ENCODE measurements at places on chromosomes 11 and 22.

- no peak for DNase-seq
Observed at GRCh38 chr11:95883381-95883780, 40.5 kb downstream of the MTMR2 start.

DNA sequence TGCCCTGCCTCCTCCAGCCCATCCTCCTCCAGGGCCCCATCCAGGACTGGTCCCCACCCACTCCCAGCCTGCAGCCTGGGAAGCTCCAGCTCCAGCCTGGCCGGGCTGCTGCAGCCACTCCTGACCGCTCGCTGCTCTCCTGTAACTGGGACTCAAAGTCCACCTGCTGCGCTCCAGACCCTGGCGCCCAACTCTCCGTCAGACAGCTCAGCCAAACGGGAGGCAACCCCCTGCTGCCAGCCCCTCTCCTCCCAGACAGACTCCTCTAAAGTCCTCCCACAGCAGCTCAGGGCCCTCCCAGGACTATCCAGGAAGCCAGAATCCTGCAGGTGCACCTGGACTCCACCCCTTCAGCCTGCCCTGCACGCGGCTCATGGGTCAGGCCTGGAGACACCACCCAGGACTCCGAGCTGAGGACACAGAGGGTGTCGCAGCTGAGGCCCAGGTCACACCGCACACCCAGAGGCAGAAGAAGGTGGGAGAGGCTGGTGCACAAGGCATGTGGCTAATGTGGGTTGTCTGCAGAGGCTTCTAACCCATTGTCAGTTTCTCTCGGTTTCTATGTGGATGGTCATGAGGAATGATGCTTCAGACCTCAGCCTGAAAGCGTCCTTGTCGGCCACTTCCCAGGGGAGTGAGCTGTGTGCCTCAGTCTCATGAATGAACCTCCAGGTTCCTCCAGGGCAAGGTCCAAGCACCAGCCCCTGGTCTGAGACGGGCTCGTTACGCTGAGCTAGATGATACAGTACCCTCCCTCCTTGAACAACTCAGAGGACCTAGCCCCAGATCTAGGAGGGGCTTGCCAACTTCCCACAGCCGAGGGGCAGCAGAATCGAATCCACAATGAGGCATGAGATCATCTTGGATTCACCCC, 1514.8 kb downstream of the TBC1D22A start:
- no peak for DNase-seq

- no peak for DNase-seq
Observed at GRCh38 chr22:31253949-31254348, 38.3 kb downstream of the PIK3IP1 start.

DNA sequence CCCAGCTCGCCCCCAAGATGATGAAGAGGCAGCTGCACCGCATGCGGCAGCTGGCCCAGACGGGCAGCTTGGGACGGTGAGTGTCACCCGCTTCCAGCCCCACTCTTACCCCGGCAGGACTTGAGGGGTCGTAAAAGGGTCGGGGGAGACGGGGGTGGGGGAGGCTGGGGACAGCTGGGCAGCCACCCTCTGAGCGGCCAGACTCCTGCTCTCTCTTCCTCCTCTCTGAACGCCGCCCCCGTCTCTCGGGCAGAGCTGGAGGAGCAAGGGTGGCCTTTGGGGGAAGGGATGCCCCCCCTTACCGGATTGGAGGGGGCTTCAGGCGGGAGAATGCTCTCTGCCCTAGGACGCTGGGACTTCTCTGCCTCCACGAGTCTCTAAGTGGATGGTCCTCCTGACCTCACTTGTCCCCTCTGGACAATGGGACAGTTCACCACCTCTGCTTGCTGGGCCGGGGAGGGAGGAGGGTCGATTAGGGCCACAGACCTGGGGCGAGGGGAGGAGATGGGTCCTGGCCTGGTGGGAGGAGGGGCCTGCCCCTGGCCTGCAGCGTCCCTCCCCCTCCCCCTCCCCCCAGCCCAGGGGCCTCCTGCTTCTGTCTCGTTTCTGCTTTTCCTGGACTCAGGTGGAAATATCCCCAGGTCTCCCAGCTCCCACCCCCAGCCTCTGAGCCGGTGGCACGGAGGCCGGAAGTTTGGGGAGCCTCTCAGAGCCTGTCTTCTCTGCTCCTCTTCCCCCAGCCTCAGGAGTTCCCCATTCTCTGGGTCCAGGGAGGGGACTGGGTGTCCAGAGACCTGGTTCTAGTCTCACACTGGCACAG, 512 bp downstream of the SH3BP1 start:
- DNase-seq = peak; percentile 48

GRCh38 chr11:44464741-44465140, 100.7 kb upstream of the CD82 start:
- DNase-seq = no peak

- DNase-seq = peak; percentile 42
Observed at GRCh38 chr22:40009292-40009774, 14.6 kb downstream of the FAM83F start.

GRCh38 chr11:122910775-122911174, 28.2 kb downstream of the JHY start:
- DNase-seq = no peak

GRCh38 chr22:33555814-33556522, 364.3 kb downstream of the LARGE1 start:
- DNase-seq = no peak

- DNase-seq = no peak
Observed at GRCh38 chr11:35077709-35078469, 61.1 kb upstream of the CD44 start.

DNA sequence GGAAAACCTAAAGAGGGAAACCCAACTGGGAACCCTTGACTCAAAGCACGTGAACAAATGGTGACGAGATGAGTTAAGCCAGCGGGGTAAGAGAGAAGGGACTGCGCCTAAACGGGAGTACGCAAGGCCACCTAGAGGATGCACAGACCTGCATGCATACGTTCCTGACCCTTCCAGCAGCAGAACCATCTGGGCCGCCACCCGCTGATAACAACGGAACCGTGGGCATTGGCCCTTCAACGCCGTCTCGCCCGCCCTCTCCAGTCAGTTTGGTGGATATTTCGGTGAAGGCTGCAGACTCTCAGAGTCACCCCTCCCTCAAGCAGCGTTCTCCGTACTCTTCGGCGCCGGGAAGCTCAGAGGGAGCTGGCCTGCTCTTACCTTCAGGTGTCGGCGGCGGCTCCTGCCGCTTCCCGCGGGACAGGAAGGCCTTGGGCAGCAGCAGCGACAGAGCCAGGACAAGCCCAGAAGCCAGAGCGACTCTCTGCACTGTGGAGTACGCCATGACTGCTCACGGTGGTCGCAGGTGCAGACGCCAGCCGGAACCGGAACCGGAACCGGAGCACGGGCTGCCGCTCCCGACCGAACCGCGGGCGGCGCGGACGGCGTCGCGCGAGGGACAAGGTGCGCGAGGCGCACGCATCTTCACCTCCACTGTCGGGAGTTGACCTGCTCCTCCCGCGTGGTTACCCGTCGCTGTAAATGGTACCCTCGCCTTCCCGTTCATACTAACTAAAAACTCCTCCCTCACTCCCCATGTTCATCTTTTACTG, at the start of gene RIC3:
Gene RIC3 (minus strand): TSS at position 541 of the 773 bp plus-strand sequence. CDS start 36 bp downstream, at position 505.
- peak; percentile 53 for DNase-seq

DNA sequence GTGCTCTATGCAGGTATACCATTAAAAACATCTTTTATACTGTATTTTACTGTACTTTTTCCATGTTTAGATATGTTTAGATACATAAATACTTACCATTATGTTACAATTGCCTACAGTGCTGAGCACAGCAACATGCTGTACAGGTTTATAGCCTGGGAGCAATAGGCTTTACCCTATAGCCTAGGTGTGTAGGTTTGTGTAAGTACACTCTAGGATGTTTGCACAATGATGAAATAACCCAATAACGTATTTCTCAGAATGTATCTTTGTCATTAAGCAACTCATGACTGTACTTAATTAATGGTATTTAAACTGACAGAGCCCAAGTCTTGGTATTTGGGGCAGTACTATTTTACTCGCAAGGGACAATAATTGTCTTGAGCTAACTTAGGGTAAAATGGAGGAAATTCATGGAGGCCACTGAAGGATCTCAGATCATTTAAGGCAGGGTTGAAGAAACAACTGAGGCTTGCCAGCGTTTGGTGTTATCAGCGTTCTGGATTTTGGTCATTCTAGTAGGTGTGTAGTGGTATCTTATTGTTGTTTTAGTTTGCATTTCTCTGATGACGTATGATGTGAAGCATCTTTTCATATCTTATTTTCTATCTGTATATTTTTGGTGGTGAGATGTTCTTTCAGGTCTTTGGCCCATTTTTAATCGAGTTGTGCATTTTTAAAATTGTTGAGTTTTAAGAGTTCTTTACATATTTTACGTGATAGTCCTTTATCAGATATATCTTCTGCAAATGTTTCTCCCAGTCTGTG, 42.4 kb downstream of the ADAMTS15 start:
- no peak for DNase-seq

- DNase-seq = no peak
Observed at GRCh38 chr11:33178443-33179180, 17.3 kb upstream of the CSTF3 start.

GRCh38 chr11:12154871-12155668, 44.7 kb downstream of the MICAL2 start:
- no peak for DNase-seq

DNA sequence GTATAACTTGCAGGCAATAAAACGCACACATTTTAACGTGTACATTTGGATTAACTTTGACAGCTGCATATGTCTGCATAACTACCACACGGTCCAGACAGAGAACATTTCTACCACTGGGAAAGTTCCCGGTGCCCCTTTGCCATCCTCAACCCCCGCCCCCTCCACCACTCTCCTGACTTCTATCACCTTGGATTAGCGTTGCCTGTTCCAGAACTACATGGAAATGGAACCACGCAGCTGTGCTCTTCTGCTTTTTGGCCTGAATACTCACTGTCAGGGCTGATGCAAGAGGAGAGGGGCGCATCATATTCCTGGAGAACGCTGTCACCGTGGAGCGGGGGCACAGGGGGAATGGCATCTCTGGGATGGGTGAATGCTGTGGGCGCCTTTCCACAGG, 62.1 kb downstream of the LRP5 start:
- no peak for DNase-seq

DNA sequence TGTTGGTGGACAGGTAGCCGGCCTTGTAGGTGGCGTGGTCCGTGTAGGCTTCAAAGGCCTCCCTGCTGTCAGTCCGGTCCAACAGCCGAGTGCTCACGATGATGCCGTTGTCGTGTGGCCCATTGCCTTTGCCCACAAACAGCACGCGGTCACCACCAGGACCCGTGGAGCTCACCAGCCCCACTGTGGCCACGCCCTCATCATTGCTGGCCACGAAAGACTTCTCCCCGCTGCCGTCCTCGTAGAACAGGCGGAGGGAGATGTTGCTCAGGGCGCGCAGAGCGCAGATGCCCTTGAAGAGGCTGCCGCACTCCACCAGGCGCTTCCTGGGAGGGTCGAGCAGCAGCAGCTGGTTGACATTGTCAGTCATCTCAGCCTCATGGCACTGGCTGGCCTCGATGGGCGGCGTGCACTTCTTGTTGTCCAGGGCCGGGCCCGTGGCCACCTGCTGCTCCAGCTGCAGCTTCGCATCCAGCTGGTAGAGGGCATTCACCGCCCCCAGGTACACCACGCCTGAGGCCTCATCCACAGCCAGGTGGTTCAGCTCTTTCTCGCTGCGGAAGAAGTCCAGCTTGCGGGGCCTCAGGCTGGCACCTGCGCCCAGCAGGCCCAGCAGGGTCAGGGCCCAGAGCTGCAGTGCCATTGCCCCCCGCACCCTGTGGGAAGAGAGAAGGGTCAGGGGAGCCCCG, 17.4 kb downstream of the PLXNB2 start:
- DNase-seq = no peak

DNA sequence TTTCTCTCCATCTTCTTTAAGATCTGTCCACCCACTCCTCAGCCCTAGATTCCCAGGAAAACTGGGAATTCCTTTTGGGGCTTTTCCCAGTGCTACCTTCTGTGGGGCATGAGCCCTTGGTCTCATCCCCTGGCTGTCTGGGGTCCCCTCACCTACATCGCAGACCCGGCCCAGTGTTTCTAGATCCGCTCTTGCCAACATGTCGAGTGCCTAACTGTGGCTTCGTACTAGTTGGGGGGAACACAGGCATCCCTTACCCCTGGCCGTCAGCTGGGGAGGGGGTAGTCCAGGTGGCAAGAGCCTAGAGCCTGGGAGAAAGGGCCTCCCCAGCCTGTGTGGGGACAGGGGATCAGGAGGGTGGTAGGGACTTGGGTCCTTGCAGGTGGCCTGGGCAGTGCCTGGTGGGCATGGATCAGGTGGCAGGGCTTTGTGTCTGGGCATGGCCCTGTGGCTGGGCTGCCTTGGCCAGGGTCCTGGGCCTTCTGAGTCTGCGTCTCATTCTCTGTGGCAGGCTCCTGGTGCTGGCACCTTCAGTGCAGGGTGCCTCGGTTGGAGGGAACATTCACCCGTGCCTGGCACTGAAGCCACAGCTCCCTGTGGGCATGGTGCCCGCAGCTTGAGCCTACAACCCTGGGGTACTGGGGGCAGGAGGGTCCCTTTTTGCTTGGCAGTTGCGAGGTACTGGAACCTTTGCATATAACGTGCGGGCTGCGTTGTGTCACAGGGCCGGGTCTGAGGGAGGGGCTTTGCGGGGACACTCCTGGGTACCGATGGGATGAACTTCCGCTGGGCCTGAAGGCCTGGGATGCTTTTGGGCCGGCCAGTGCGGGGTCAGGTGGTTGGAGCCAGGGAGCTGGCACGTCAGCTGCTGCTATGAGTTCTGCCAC, 4.1 kb downstream of the KCNQ1 start:
- DNase-seq = no peak

DNA sequence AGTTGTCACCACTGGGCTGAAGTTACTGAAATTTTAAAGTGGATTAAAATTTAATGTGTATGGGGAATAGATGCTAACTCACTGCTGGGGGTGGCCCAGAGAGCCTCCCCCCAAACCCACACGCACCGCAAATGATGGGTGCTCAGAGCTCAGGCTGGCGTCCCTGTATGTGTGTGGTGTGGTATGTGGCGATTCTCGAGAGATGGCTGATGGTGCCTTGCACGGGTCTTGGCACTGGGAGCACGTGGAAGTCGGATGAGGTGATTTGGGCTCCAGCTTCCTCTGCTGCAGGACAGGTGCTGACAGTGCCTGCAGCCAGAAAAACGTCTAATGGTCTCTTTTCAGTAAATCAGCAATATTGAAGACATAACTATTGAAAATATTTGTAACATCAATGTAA, 1473.3 kb downstream of the TBC1D22A start:
- no peak for DNase-seq

GRCh38 chr11:45264839-45265515, 21.2 kb downstream of the SYT13 start:
- DNase-seq = no peak

GRCh38 chr22:22218302-22218701, 26.3 kb upstream of the VPREB1 start:
- DNase-seq = no peak

- DNase-seq = peak; percentile 53
Observed at GRCh38 chr11:116513894-116514293, 258.9 kb downstream of the BUD13 start.

All from nephron progenitor cell (in vitro differentiated cells).